ENCODE measurements at places on chromosomes 6 and 20. TPM values are rescaled to one million over a fixed set of nuclear protein-coding genes. Genes with fewer than 3 reads are reported as not detected.

GRCh38 chr20:58982406-58983114, 1.5 kb downstream of the NELFCD start:
- no peak for DNase-seq

DNA sequence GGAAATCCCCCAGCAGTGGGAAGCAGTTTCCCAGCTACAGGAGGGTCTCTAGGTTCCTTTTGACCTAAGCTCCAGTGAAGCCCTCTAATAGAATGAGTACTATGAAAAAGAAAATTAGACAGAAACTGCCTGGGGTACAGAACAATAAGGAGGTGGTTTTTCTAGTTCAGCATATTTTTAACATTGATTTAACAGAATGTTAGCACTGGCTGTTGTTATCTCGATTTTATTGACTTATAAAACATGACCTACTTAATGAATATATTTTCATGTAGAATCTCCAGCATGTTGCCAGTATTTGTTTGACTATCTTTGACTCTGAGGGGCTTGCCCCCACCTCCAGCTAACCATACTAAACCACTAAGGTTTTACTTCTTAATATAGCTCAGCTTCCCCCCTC, 19.6 kb downstream of the SCGN start:
- DNase-seq, result no peak

Gene NRSN1
- total RNA-seq, result not detected

Gene PHF3
- total RNA-seq, result 88.3 TPM

Gene EYA2
- total RNA-seq, result not detected

Gene STX7
- 18.4 TPM for total RNA-seq

Gene KIAA1586
- total RNA-seq, result 11.9 TPM

Gene KCNQ2
- total RNA-seq, result not detected
